ENCODE measurements at places on chromosomes 11 and 22.

DNA sequence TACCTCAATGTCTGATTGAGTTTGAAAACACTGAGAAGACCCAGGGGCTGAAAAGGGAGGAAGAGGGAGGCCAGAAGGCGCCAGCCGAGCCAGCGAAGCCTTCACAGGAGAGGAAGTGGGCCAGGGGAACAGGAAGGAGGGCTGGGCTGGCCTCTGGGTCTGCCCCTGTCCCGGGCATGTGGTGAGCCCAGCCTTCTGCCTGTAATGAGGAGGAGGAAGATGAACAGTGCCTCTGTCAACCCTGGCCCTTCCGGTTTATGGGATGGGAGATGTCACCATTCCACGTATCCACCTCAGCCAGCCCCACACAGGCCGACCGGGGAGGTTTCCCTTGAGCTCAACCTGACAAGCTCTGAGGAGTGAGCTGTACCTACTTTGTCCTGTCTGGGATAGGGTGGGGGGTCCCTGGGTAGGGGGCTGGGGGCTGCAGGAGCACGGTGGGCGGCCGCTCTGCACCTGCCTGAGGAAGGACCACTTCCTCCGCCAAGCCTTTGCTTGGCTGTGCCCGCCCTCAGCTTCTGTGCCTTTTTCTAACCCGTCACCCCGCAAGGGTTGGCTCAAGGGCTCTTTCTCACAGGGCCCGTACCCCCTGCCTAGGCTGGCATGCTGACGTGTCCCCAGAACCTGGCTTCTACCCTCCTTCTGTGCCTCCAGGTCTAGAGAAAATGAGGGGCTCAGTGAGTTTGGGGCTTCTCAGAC, 2.0 kb downstream of the PARVG start:
- no peak for DNase-seq

GRCh38 chr11:78248191-78248590, 59.5 kb downstream of the USP35 start:
- no peak for DNase-seq

GRCh38 chr11:126744699-126745098, 255.9 kb downstream of the KIRREL3 start:
- DNase-seq: no peak

DNA sequence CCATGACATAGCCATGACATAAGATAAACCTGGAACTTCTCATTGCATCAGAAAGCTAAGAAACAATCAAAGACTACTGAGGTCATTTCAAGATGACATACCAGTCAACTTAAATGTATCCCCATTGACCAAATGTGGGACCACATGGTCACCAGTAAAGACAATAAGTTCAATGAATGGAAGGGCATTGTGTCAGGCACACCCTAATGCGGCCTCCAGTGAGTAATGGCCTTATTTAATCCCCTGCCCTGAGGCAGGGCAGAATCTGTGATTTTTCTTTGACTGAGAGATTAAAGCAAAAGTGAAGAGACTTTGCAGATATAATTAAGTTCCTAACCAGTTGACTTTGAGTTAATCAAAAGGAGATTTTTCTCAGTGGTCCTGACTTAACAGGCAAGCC, 17.3 kb upstream of the SYT8 start:
- no peak for DNase-seq

DNA sequence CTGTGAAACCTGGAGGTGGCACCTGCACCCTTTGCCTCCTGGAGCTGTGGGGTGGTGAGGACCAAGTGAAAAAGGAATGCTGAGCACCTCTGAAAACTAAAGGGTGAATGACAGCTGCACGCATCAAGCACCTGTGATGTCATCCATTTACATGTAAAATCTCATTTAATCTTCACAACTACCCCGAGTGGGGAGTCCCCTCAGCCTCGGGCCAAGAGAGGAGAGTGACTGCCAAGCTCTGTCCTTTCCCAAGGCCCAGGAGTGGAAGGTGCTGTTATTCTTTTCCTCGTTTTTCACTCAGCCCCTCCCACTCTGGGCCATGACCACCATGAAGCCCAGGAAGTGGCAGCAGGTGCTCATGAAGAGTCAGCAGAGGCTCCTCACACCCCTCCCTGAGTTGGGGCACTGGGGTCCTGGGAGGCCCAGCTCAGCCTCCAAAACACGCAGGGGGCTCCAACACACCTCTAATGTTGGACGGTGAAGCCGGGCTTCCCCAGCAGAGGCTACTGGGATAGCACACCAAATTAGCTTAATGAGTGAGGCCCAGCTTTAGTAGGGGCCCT, 35.7 kb downstream of the NECTIN1 start:
- DNase-seq: no peak

DNA sequence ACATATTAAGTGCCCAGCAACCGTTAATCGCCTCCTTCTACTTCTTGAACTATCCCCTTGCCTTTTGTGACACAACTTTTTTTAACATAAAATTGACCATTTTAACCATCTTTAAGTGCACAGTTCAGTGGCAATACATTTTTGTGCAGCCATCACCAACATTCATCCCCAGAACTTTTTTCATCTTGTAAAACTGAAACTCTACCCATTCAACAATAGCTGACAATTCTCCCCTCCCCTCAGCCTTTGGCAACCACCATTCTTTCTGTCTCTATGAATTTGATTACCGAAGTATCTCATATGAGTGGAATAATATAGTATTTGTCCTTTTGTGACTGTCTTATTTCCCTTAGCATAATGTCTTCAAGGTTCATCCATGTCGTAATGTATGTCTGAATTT, 66.0 kb downstream of the MICAL2 start:
- DNase-seq: no peak

DNA sequence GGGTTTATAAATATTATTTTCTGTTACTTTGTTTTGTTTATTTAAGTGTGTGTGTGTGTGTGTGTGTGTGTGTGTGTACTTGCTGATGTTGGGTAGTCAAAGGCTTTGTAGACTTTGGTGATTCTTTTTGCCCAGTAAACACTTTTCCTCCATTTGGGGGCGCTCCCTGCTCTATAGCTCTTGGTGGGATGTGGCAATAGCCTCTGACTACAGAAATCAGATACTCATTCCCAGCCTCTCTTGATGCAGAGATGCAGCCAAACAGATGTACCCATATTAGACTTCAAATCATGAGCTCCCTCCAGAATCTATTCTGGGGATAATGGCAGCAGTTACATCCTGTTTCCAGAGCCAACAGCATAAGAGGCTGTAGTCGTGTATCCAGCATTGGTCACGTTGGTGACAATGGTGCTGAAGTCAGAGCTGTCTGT, 33.4 kb upstream of the APOL5 start:
- DNase-seq: no peak

GRCh38 chr11:111454561-111455192, 57.5 kb downstream of the BTG4 start:
- peak; percentile 36 for DNase-seq

- DNase-seq: no peak
These were observed 39.5 kb downstream of the MTMR2 start for GRCh38 chr11:95884376-95884775.

GRCh38 chr11:95014184-95014821, 10.8 kb upstream of the KDM4E start:
- DNase-seq: no peak

- DNase-seq: no peak
These were observed 9.0 kb downstream of the NAT10 start for GRCh38 chr11:34114471-34114870.

DNA sequence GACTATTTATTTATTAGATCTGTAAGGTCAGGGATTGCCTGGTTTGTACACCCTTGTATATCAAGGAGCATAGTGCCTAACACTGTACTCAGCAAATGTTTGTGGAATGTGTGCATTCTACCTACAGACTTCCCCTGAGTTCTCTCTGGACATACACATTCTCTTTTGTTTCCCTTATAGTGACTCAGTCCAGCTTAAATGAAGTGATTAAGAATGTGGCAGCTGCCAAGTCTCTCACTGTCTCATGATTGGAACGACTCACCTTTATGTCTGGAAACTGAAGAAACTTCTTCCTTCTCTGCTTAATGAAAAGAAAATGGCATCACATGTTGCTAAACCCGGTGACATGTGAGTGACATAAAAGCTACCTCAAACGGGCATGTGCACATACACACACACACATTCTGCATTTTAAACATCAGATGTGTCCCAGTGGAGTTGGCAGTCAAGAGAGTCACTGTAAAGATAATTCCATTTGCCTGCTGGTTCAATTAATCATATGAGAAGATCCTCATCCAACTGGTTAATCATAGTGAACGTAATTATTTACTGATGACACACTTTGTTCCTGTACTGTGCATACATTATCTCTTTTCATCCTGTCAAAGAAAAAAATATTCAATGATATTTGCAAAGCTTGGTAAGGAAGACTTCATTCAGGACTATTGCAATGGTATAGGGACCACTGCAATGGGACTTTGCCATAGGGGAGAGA, 42.8 kb downstream of the GLYAT start:
- DNase-seq: no peak

GRCh38 chr11:1199751-1200610, 22.9 kb upstream of the MUC5B start:
- DNase-seq: no peak

DNA sequence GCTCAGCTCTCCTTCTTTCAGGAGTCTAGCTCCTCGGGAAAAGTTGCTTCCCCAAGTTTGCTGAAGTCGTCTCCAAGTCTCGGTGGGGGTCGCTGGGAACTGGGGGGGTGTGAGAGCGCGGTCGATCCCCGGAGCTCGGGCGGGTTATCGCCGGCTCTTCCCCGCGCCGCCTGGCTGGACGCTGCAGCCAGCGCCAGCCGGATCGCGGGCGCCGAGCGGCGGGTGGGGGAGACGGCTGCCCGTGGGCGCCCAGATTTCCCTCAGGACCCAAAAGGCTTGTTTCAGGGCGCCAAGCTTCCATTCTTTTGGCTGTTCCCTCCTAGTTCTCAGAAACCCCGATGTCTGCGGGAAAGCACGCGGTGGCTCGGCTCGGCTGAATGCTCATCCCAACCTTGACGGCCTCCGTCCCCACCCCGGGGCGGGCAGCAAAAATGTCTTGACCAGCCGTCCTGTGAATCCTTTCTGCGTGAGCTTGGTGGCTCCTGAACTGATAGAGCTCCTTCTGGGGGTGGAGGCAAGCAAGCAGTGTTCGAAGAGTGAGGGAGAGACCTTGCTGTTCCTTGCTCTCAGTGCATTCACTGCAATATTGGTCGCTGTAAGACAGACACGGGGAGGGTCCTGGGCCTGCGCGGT, 1.7 kb downstream of the ZBTB16 start:
- no peak for DNase-seq

GRCh38 chr22:31952472-31952871, 8.1 kb downstream of the YWHAH start:
- no peak for DNase-seq

DNA sequence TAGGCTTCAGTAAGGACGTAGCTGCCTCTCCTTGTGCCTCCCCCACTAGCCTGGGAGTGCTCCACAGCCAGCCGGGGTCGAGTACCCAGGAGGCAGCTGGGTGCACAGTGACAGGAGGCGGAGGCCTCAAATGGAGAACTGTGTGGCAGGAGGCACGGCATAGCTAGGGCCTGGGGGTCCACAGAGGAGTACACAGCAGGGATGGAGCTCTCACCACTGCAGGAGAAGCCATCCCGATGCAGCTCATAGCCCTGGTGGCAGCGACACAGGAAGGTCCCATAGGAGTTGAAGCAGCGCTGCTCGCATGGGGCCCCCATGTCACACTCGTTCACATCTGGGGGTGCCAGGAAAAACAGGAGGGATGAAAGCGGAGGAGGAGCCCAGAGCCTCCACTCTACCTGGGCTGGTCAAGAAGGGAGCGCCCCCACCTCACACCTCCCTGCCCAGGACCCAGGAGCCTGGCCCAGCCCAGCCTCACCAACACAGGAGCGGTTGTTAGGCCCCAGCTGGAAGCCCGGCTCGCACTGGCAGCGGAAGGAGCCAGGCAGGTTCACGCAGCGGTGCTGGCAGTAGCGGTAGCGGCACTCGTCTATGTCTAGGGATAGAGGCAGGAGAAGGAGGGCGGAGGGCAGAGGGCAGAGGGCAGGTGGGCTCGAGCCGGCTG, 2.8 kb downstream of the EFEMP2 start:
- no peak for DNase-seq

GRCh38 chr11:2204361-2205213, 33.0 kb upstream of the TH start:
- no peak for DNase-seq

- DNase-seq: no peak
These were observed 537.5 kb downstream of the DLG2 start for GRCh38 chr11:85089654-85090053.

DNA sequence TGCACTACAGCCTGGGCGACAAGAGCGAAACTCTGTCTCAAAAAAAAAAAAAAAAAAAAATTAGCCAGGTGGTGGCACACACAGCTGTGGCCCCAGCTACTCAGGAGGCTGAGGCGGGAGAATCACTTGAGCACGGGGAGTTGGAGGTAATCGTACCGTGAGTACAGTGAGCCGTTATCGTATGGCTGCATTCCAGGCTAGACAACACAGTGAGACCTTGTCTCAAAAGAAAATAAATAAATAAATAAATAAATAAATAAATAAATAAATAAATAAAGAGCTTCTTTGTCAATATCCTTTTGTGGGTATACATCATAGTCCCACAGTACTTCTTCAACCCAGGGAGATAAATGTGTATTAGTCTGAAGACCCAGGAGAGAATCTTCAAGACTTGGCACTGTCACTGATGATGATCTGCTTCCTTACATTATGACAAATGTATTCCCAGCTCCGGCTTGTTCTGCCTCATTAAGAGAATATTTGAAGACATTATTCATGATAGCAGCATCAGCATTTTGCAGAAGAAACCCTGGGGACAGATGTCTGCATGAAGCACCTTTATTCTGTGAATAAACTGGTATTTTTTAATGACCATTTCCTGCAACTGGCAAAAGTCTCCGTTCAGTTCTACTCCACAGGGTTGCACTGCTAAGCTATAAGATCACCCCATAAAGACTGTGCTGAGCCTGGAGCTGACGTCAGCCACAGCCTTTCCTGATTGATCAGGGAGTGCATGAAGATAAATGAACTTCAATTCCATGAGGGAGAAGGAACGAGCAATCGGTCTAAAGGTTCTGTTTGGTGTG, 1.6 kb upstream of the ACY3 start:
- DNase-seq: no peak

DNA sequence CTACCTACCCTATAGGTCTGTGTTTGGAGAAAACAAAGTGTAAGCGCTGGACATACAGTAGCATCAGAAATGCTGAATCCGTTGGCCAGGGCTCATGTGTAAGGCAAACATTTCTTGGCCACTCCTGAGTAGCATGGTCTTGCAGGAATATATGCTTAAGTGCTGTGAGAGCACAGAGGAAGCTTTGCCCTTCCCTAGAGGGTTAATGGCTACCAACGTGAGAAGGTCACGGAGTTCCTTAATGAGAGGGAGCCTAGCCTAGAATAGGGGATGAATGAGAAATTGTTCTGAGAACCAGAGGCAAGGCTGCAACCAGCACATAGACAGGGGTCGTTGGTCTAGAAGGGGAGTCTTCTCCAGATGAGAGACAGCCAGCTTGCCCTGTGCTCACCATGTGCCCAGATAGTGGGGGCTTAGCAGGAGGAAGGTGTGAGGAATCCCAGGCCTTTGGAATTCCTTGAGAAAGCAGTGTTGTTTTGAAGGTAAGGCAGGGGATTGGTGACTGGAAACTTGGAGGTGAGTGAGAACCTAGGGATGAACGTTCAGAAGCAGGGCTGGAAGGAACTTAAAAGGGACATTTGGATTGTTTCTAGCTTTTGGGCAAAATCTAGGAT, 29.5 kb downstream of the RCOR2 start:
- DNase-seq: no peak

Data from activated naive CD4-positive, alpha-beta T cell (primary cell).